ENCODE measurements at places on chromosomes 6 and 20. TPM values are rescaled to one million over a fixed set of nuclear protein-coding genes. Genes with fewer than 3 reads are reported as not detected.

- peak; percentile 49 for DNase-seq
These were observed 80.4 kb upstream of the BTN3A2 start for GRCh38 chr6:26284537-26285142.

DNA sequence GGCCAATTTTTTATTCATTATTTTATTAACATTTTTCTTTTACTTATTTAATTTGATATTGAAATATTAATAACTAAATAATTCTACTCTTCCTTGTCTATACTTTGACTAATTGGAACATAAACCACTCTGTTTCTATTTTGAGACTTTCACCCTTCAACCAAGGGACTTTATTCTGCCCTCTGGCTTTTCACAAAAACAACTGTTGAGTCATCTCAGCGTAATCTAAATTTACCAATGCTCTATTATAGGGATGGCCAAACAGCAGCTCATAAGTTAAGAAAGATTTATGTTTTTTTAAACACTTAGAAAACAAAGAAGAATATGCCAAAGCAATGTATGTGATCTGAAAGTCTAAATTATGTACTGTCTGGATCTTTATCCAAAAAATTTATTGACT lies 46.7 kb downstream of the DOP1A start:
- DNase-seq: no peak

DNA sequence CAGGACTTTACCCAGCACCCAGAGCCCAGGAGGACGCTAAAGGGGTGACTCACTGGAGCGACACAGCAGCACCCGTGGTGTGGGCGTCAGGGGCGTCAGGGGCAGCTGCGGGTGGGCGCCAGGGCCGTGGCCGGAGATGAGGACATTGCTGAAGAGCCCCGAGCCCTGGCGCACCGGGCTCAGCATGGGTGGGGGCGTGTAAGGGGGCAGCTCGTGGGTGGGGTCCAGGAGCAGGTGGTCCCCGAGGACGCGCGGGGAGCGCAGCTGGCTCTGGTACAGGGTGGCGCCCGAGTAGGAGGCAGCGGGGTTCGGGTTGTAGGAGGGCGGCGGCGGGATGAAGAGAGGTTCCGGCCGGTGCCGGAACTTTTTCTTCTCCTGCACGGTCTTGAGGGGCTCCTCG lies 41.6 kb upstream of the MRPS10 start:
- no peak for DNase-seq

Gene KCNB1
- total RNA-seq: not detected

Measured in Daoy (cell line).